ENCODE measurements at places on chromosomes 1 and 21.

DNA sequence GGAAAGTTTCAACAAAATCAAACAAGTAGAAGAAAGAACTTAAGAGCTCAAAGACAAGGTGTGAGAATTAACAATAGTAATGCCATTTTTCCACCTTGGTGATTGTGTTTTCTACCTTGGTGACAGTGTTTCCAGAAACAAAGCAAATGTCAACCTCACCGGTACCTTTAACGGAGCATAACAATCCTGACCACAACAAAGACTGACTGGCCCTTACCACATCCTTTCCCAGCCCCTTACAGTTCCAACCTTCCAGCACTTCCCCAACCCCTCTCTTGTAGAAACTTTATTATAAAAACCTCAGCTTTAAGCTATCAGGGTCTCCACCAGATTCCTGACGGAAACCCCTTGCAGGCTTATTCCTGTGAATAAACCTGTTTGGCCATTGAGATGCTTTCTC is 16.7 kb downstream of the STYXL2 start:
- peak; percentile 28 for DNase-seq

DNA sequence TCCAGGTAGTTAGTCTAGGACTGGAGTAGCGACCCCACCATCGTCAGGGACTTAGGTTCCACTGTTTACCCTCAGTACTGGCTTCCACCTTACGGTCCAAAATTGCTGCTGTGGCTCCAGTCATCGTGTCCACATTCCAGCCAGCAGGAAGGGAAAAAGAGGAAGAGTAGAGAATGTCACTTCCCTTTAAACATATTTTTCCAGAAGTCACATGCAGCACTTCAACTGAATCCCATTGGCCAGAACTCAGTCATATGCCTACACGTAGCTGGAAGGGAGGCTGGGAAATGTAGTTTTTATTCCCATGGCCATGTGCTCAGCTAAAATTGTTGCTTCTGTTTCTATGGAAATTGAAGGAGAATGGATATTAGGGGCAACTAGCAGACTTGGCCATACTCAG is 84.1 kb upstream of the SELENON start:
- DNase-seq, result no peak

DNA sequence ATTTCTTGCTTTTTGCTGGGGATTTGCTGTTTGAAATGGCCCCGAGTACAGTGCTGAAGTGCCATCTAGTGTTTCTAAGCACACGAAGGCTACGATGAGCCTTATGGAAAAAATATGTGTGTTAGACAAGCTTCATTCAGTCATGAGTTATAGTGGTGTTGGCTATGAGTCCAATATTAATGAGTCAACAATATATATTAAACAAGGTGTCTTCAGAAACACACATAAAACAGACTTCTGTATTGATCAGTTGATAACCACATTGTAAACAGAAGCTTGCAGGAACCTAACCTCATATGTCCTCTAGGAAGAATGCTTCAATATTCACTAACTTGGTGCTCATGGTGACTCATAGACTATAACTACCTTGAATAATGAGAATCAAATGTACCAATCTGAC is 1.7 kb upstream of the GJB5 start:
- no peak for DNase-seq

GRCh38 chr21:25281134-25281533 is 326.1 kb downstream of the MRPL39 start:
- DNase-seq, result no peak

DNA sequence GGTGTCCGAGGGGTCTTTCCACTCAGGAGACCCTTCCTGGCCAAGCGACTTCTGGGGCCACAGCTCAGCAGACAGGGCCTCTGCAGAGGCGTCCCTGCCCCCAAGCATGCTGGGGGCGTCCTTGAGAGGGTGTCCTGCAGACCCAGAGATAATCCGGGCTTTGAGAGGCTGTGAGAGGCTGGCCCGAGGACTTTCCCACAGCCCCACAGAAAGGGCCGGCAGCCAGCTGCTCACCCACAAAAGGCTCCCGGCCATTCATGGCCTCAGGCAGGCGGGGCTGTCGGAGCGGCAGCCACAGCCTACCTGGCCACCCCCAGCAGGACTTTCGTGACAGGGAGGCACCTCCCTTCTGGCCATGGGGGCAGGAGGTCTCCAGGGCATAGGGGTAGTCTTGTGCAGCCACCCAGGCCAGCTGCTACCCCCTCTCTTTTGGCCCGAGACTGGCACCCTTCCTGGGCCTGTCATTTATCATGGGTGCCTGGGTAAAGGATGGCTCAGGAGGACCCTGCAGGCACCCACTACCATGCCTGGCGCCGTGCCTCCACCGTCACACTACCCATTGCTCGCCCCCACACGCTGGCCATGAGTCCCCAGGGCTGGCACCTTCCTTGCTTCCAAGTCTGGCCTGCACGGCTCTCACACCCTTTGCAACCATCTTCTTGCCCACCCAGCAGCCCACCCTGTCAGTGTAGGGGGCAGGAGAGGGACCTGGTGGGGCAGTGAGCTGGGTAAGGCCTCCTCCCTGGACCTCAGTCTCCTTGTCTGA is 11.1 kb upstream of the TNFRSF14 start:
- DNase-seq, result no peak

- peak; percentile 18 for DNase-seq
Measured at GRCh38 chr1:242467556-242468145, 56.8 kb downstream of the PLD5 start.

- DNase-seq, result no peak
Measured at GRCh38 chr1:157798211-157798610, 21.3 kb upstream of the FCRL2 start.

- no peak for DNase-seq
Measured at GRCh38 chr1:54359393-54360162, 46.6 kb downstream of the SSBP3 start.

GRCh38 chr21:29237110-29238052 is 61.3 kb upstream of the BACH1 start:
- DNase-seq, result no peak

DNA sequence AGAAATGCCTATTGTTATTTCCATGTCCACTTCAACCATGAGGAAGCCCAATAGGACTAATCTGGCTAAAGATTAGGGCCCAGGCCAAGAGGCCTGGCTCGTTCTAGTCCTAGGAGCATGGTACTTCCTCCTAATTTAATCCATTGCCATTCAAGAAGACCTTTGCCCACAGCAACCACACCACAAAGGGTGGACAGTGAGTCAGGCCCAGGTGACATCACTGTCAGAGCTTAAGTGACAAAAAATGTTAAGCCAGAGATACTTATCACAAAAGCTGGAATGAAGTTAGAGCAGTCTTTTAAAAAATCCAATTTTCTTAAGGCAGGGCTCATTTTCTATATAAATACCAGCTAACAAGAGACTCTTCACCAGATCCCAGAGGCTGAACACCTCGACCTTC is at the start of gene SPRR3:
SPRR3 (plus strand) TSS at position 368 of the 400 bp plus-strand sequence. CDS start 1,272 bp downstream, outside the sequence.
- no peak for DNase-seq

- DNase-seq, result no peak
Measured at GRCh38 chr1:119745034-119745433, 23.7 kb downstream of the HMGCS2 start.

GRCh38 chr1:103461161-103462105 is 64.1 kb upstream of the RNPC3 start:
- no peak for DNase-seq

DNA sequence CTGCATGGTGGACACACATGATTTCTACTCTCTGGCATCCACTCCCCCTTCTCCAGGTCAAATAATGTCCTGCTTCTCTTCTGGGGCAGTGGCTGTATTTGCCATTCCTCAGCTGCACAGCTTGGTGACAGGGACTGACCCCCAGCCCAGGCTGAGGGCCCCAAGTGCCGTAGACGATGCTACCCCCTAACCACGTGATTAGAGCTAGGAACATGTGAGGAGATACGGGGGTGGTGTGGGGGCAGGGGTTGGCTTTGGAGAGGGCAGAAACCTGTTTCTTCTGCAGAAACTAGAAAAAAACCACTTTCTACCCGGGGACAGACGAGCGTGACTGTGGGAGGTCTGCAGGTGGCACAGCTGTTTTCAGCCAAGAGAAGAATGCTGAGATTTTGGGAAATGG is 192.4 kb downstream of the SIPA1L2 start:
- DNase-seq, result no peak

DNA sequence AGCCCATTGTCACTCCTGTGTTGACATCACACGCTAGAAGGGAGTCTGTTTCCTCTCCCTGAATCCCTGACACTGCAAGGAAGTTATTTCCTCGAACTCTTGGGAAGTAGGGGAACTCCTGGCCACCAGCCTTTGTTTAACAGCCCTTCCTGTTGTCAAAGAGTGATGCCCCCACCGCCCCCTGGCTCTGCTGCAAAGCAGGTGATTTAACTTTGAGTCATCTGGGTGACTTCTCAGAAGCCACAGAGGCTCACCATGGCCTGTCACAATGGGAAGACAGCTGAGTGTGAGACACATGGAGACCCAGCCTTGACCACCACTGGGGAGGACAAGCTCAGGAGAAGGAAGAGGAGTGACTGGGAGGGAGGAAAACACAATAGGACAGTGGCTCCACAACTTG is 182.8 kb downstream of the PSMG1 start:
- DNase-seq, result no peak

GRCh38 chr21:42025376-42026081 is 15.4 kb upstream of the ZBTB21 start:
- DNase-seq, result no peak

DNA sequence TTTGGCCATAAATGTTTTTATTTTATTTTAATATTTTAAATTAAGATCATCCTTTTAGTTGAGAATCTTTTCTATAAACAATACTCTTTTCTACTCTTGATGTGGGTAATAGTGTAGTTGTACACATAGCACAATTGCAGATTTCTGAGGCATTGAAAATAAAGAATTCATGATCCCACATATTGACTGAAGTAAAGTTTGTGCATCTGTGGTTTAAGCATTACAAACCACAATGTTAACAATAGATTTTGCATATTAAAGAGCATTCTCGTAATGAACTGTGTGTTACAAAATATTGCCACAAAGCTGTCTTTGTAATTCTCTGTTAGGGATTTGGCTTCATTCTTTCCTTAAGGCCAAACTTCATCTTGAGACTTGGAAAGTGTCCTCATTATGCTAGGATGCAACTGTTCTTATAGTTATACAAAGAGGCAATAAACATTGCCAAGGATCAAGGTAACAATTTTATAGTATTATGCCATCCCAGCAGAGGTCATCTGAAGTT is 256.8 kb downstream of the OLFM3 start:
- no peak for DNase-seq

DNA sequence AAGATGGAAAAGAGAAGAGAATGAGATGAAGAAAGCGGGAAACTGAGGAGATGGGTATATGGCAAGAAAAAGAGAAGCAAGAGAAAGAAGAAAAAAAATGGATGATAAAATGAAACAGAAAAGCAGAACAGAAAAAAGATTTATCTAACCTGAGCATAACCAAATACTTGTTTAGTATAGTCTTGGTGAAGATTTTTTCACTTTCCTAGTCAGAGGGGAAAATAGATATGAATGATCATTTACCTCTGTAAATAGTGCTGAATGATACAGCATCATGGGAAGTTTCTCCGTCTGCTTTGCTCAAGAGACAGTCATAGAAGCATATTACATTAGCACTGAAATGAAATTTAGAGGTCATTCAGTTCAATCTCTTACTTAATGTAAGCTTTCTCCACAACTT is 36.1 kb upstream of the PLPPR4 start:
- DNase-seq, result no peak

DNA sequence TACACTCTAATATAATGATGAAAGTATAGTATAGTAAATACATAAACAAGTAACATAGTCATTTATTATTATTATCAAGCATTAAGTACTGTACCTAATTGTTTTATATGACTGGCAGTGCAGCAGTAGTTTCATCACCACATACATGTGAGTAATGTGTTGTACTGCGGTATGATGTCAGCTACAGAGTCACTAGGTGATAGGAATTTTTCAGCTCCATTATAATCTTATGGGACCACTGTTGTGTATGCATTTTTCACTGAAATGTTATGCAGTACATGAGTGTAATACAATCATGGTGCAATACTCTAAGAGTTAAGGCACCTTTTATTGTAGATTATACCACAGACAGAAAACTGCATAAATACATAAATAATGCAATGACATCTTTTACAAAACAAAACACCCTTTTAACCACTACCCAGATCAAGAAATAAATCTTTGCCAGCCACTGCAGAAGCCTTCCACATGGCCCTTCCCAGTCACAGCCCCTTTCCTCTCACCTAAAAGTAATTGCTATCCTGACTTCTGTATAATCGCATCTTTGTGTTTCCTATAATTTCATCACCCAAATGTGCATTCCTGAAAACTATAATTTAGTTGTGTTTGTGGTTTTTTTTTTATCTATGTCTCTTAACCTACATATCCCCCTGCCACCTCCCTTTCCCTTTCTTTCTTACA is 16.3 kb downstream of the ABCD3 start:
- DNase-seq, result no peak

DNA sequence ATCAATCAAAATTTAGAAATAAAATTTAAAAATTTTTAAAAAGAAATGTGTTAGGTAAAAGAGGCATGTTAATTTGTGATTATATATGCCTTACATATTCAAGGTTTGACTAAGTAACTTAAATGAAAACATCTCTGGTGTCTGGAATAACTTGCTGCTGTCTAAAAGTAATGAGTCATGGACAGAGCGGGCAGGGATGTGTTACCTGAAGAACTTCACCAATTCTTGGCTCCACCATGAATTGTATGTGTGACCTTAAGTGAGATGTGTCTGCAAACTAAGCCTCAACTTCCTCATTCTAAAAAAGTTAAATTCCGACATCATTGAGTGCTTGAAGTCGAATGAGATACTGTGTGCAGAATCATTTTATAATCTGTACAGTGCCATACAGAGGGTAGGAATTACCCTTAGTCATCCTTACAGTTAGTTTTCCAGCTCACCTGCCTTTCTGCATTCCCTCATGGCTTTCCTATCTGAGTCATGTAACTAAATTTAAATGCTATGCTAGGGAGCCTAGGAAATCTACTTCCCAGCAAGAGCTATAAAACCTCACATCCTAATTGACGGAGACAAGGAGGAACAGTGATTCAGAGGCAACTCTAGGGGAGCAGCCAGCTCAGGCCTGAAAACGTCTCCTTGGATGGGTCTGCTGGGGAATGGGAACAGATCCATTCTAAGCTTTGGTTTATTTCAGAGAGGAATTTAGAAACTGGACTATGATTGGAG is 100.7 kb upstream of the TSPAN2 start:
- no peak for DNase-seq

DNA sequence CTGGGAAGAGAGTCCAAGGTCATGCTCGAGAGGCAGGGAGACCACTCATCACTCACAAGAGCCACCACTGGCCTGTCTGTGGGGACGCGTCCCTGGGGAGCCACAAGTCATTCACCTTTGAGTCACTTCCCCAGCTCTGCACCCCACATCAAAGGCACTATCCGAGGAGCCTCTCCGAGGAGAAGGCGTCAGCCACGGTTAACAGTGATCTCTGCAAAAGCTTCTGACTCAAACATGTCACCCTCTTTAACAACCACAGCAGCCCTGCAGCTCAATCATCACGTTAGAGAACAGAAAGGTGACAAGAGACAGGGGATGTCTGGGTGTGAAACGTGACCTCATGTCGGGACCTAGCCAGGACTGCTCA is 9.0 kb downstream of the LRRC47 start:
- DNase-seq, result peak; percentile 51
